ENCODE measurements at places on chromosomes 5 and 9. TPM values are rescaled to one million over a fixed set of nuclear protein-coding genes. Genes with fewer than 3 reads are reported as not detected.

TAF11L10 gene
- total RNA-seq: not detected

PCDHGA6 gene
- total RNA-seq: 2.2 TPM

LCN15 gene
- 0.05 TPM for total RNA-seq

PCDHB11 gene
- 0.19 TPM for total RNA-seq

KCNT1 gene
- not detected for total RNA-seq

MEGF10 gene
- total RNA-seq: 0.37 TPM

IFNA21 gene
- total RNA-seq: not detected

ACTBL2 gene
- total RNA-seq: 0.17 TPM

FOXD4L4 gene
- total RNA-seq: 0.17 TPM

IFNK gene
- total RNA-seq: not detected

LHFPL2 gene
- total RNA-seq: 67.7 TPM

NCS1 gene
- 12.3 TPM for total RNA-seq

APBA1 gene
- total RNA-seq: 4.9 TPM

PTGR1 gene
- total RNA-seq: 27.6 TPM

PCA3 gene
- total RNA-seq: under 0.01 TPM
